ENCODE measurements at places on chromosomes 12 and 14.

- DNase-seq: no peak
Measured at GRCh38 chr12:97939156-97939555, 476.6 kb downstream of the RMST start.

GRCh38 chr12:26113181-26113654, 11.6 kb downstream of the BHLHE41 start:
- DNase-seq: no peak

- peak; percentile 90 for DNase-seq
Measured at GRCh38 chr12:116818948-116819832, 62.1 kb downstream of the HRK start.

DNA sequence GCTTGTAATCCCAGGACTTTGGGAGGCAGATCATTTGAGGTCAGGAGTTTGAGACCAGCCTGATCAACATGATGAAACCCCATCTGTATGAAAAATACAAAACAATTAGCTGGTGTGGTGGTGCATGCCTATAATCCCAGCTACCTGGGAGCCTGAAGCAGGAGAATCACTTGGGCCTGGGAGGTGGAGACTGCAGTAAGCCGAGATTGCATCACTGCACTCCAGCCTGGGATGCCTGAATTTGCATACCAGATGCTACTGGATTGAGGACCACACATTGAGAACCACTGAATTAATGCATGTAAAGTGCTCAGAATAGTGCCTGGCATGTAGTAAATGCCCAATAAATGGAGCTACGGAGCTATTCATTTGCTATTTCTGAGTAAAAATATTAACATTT, 14.9 kb upstream of the MYH7 start:
- no peak for DNase-seq

- DNase-seq: no peak
Measured at GRCh38 chr14:97056086-97056485, 258.9 kb downstream of the VRK1 start.

DNA sequence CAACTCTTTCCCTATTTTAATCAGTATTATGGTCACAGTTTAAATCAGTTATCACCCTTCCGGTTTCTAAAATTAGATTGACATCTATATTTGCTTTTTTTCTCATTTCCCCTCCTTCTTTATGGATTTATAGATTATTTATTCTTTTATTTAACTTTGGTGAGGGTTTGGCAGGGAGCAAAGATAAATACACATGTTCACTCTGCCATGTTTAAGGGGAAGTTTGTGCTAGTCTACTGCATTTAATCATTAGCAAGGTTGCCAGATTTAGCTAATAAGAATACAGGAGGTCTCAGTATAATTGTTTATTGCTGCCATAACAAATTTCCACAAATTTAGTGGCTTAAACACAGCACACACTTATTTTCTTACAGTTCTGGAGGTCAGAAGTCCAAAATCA, 204.0 kb upstream of the BTG1 start:
- DNase-seq: no peak

- peak; percentile 76 for DNase-seq
Measured at GRCh38 chr12:46214668-46215436, 54.0 kb downstream of the SLC38A1 start.

DNA sequence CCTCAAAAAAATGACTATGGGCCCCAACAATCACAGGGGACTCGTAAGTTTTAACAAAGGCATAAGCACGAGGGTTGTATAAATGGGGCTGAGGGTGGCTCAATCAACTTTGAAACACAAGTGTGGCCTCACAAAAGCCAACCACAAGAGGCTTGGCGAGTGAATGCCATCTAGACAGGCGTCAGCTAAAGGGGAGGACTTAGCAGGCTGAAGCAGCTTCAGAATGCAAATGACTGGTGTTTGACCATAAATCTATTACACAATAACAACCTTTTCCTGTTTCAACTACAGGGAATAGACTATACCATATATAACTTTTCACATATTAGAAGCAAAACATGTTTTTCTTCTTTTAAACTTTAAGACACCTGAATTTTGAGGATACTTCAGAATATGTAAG, 777.9 kb downstream of the FSCB start:
- no peak for DNase-seq

- DNase-seq: no peak
Measured at GRCh38 chr14:38205119-38205813, 2.4 kb upstream of the SSTR1 start.

- no peak for DNase-seq
Measured at GRCh38 chr12:46494424-46494823, 121.9 kb upstream of the SLC38A2 start.

Measured in stimulated activated CD8-positive, alpha-beta memory T cell treated with anti-CD3 and anti-CD28 coated beads, Interleukin-7, amount 100 ng/mL, for 4 hours (primary cell).